Effector CD4-positive, alpha-beta T cell (primary cell): ENCODE measurements at places on chromosomes 4 and X.
A peak's percentile ranks its signal among the peaks of the same experiment; 100 is the strongest.

DNA sequence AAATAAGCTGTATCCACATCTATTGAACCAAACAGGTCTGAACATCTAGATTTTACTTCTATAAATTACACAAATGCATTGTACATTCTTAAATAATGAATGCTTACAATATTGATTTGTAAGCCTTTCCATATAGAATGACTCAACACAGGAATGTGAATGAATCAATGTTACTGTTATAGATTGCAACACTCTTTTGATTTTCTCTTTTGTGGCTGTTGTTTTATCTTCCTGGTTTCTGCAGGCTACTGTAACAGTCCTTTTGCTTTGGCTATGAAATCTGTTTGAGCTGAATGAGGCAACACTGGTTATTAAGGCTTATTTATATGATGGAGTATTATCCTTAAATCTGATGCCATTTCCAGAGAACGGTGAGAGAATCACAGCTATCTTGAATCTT is 49.5 kb downstream of the GPR50 start:
- no peak for DNase-seq

- DNase-seq: no peak
Measured at GRCh38 chr4:125572601-125573000, 257.8 kb downstream of the FAT4 start.

- DNase-seq: no peak
Measured at GRCh38 chr4:188960411-188961093, 821.3 kb downstream of the TRIML1 start.

DNA sequence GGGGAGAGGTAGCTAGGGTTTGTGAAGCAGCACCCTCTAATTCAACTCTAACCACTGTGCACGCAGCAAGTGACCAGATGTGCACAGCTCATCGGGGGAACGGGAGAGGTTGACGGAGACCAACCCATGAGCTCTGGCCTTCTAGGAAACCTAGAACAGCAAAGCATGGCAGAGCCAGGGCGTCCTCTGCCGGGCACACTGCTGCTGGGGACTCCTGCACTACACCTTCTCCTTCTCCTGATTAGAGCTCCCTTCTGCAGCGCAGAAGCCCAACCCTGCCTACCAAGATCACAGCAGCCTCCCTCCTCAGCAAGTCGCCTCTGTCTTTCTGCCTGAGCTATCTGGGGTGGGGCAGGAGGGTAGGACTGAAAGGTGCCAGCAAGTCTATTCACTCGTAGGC is 252.3 kb upstream of the PSAPL1 start:
- no peak for DNase-seq

DNA sequence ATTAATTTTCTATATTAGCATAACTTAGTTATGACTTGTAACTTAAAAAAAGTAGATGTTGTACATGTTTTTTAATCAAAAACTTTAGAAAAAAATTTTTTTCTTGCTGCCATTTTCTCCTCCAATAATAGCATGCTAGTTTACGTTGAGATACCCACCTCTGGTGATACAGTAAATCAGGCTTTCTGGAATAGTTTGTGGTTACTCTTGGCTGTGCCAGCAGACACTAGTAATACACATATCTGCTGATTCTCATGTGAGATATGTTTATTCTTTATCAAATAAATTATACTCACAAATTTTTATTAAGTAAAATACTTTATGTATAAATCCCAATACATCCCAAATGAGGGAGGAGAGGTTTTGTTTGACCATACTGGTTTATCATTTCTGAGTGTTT is 117.3 kb downstream of the KLHL8 start:
- no peak for DNase-seq

DNA sequence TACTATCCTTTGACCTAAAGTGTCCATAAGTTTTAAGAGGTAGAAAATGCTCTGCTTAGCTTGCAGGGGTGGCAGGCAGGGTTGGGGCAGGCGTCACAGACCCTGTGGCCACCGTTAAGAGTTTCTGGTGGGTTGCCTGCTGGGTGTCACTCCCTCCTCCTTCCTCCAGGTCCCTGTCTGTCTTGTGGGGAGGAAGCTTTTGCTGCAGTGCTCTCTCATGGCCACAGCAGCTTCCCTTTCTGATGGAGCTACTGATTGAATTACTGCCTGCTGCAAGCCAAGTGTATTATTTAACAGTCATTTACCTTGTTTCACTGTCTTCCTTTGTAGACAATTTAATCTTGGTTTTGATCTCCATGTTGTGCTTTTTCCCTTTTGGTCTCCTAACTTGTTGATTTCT is 384.6 kb downstream of the IDS start:
- DNase-seq: no peak

GRCh38 chr4:27595571-27596360 is 735.1 kb downstream of the STIM2 start:
- no peak for DNase-seq

GRCh38 chr4:26860922-26861433 is 337 bp downstream of the STIM2 start:
- DNase-seq: peak; percentile 42

DNA sequence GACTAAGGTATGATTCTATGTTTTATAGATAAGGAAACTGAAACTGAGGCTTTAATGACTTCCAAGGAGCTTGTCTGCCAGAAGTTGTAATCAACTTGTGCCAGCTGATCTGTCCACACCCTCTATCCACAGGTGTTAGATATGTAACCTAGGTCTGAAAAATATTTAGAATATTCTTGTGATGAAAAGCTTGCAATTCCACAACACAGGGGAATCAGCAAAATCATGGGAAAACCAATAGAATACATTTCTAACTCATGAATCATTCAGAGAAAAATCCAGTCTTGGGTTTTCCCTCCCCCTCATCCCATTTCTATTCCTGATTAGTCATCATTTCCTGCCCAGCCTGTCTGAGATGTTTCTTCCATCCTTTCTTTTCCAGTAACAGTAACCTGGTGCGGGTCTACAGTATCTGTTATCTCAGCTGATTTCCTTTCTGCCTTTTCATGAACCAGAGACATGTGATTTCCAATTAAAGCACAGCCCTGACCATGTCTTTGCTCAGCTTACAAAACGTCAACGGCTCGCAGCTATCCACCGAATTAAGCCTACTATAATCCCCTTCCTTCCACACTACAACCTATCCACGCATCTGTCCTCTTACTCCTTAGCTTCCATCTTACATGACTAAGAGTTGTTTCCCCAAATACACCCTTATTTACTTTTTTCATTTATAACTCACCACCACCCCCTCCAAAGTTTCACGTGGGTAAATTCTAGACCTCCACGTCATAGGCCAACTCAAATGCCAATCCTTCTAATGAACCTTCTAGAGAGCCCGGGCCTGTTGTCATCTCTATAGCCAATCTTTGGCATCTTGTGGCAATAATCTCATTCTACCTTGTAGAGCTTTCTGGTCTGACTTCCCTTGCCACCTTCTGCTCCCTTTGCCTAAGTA is 961 bp upstream of the NOCT start:
- no peak for DNase-seq

- no peak for DNase-seq
Measured at GRCh38 chr4:121164291-121164690, at the start of gene TNIP3. Gene TNIP3, minus strand, starts transcription at chr4:121164321. Its CDS starts 196 bp downstream, at chr4:121164125.
